ENCODE measurements at places on chromosomes 7 and 10.
A peak's percentile ranks its signal among the peaks of the same experiment; 100 is the strongest.

- H3K27ac ChIP-seq, result no peak overlapping the region
- no peak for DNase-seq
- no peak overlapping the region for H3K4me3 ChIP-seq
- H3K4me1 ChIP-seq, result no peaks in the 10 kb centered on the region
- H3K27me3 ChIP-seq, result no peaks in the 10 kb centered on the region
Measured at GRCh38 chr10:131559450-131559911, 248.0 kb upstream of the TCERG1L start.

DNA sequence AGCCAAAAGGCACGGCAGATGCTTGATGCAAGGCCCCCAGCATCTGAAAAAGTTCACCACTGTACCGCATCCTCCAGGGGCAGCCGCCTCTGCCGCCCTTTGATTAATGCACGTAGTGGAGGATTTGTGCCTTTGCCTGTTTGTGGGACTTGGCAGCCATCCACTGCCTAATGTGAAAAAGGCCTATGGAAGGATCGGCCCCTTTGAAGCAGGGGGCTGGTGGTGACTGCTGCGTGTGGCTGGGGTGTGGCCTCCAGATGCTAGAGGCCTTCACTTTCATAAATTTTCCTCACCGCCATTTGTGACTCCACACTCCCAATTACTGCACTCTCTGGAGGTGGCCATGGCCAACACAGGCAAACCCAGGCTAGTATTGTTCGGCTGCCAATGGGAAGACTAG, 226.0 kb downstream of the BMPER start:
- no peaks in the 10 kb centered on the region for H3K36me3 ChIP-seq
- no peak for DNase-seq
- H3K27me3 ChIP-seq, result no peaks in the 10 kb centered on the region

GRCh38 chr10:69352569-69353264, 64.0 kb downstream of the TACR2 start:
- peak; percentile 80 for DNase-seq
- H3K27ac ChIP-seq, result peak overlapping the region; percentile 48
- H3K4me3 ChIP-seq, result no peak overlapping the region

GRCh38 chr7:191981-192649, at the start of gene FAM20C:
FAM20C (plus strand) TSS chr7:192571; CDS start chr7:193200, 629 bp downstream.
- peak within 1 kb of the TSS; percentile 80 for H3K27ac ChIP-seq
- H3K27me3 ChIP-seq, result no peaks in the 10 kb centered on the region
- peaks cover 28% of the 10 kb centered on the region for H3K36me3 ChIP-seq
- peaks cover 25% of the 10 kb centered on the region for H3K4me1 ChIP-seq

DNA sequence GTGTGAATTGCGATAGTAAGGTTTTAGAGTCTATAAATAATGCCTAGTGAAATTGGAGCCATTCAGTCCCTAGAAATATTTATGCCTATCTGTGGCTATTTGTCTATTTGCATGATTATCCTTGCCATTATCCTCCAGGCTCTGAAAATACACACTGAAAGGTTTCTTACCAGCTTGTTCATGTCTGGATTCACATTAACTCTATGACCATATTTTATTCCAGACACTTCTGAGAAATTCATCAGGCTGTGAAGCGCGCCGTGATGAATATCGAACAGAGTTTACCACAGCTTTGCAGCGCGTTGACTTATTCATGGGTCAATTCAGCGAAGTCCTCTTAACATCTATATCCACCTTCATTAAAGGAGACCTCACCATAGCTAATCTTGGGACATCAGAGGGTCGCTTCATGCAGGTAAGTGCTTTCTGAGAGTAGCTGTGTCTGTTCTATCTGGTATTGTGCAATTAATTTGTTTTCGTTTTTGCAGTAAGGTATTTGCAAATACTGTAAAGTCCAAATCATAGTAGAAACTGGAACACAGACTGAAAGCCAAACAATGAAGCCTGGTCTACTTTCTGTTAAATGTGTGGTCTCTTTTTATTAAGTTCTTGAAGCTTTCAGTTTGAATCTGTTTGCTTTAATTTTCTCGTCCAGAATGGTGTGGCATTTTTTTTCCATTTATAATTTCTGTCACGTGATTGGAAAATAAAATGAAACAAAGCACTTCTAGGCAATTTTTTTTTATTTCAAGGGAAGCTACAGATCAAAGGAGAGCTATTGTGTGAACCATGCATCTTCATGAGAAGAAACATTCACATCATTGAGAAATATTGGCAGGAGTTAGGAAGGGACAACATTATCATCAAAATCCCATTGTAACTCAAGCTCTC, 59.7 kb downstream of the MET start:
- H3K27me3 ChIP-seq, result no peaks in the 10 kb centered on the region
- no peak overlapping the region for H3K4me3 ChIP-seq
- no peak for DNase-seq
- H3K36me3 ChIP-seq, result no peaks in the 10 kb centered on the region
- H3K27ac ChIP-seq, result no peak overlapping the region

DNA sequence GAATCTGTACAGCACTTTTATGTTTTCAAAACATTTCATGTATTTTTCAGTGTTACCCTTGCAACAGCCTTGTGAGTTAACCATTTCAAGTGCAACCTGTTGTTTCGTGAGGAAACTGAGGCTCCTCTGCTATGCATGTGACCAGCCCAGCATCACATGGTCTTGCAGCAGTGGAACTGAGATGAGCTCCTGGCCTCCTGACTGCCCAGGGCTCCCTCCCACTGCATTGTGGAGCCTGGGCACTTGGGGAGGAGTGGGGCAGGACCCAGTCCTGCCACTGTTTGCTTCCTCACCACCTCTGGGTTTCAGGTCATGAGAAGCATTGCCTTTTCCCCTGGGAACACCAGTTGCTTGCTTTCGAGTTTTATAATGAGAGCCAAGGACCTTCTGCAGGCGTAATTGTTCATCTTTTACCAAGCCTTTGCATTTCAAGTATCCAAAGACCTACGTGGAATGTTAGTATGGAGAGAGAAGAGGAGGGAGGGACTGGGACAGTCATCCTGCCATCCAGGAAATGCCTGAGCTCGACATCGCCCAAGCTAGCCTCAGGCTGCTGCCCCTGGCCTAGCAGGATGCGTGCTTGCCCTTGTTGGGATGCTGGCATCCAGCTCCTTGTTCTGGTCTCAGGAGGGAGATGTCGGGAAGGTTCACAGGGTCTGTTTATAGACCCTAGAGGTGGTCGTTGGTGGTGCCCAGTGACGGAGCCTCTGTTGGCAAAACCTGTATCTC, 32.3 kb upstream of the BHLHA15 start:
- no peak overlapping the region for H3K27ac ChIP-seq
- peaks cover 7% of the 10 kb centered on the region for H3K36me3 ChIP-seq
- no peaks in the 10 kb centered on the region for H3K4me1 ChIP-seq
- H3K27me3 ChIP-seq, result no peaks in the 10 kb centered on the region

GRCh38 chr10:36457751-36458150, 667.6 kb upstream of the ANKRD30A start:
- no peaks in the 10 kb centered on the region for H3K4me1 ChIP-seq
- no peaks in the 10 kb centered on the region for H3K27me3 ChIP-seq

GRCh38 chr7:2013381-2014311, 219.1 kb downstream of the MAD1L1 start:
- H3K4me3 ChIP-seq, result no peak overlapping the region
- no peak for DNase-seq
- H3K27ac ChIP-seq, result no peak overlapping the region
- peaks cover 12% of the 10 kb centered on the region for H3K4me1 ChIP-seq
- no peaks in the 10 kb centered on the region for H3K27me3 ChIP-seq

- H3K27me3 ChIP-seq, result no peaks in the 10 kb centered on the region
- no peak overlapping the region for H3K27ac ChIP-seq
- peaks cover 4% of the 10 kb centered on the region for H3K36me3 ChIP-seq
Measured at GRCh38 chr7:111750878-111751277, 188.6 kb upstream of the IMMP2L start.

GRCh38 chr10:29830531-29831512, 196.1 kb upstream of the SVIL start:
- peaks cover 2% of the 10 kb centered on the region for H3K27me3 ChIP-seq
- DNase-seq, result peak; percentile 6
- no peaks in the 10 kb centered on the region for H3K36me3 ChIP-seq

- H3K27me3 ChIP-seq, result no peaks in the 10 kb centered on the region
- DNase-seq, result no peak
- H3K36me3 ChIP-seq, result no peaks in the 10 kb centered on the region
- H3K27ac ChIP-seq, result no peak overlapping the region
Measured at GRCh38 chr10:45163315-45163975, 152.0 kb downstream of the OR13A1 start.

DNA sequence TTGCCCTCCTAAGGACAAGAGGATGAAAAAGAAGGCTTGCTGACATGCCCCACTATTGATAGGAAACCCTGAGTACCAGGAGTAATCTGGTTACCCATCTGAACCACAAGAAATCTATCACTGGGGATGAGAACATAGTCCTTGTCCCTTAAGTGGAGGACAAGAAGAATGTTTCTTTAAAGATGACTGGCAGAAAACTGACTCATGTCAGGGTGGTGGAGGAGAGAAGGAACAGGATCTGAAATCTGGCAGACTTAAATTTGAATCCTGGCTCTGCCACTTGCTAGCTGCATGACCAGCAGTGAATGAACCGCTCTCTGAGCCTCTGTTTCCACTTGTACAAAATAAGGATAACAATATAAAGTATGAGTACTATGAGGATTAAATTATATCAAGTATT, 38.9 kb upstream of the XPNPEP1 start:
- no peaks in the 10 kb centered on the region for H3K36me3 ChIP-seq
- H3K27ac ChIP-seq, result no peak overlapping the region
- H3K4me1 ChIP-seq, result peaks cover 23% of the 10 kb centered on the region
- H3K4me3 ChIP-seq, result no peak overlapping the region
- peak; percentile 25 for DNase-seq

DNA sequence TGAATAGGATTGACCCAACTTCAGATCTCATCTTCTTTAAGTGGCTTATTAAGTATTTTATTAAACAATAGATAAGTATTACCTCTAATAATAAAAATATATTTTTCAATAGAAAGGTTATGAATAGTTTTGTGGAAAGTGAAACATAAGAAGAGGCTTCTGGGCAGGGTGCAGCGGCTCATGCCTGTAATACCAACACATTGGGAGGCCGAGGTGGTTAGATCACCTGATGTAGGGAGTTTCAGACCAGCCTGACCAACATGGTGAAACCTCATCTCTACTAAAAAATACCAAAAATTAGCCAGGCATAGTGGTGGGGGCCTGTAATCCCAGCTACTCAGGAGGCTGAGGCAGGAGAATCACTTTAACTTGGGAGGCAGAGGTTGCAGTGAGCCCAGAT, 26.5 kb downstream of the GPR85 start:
- no peaks in the 10 kb centered on the region for H3K36me3 ChIP-seq
- H3K4me3 ChIP-seq, result no peak overlapping the region
- no peaks in the 10 kb centered on the region for H3K4me1 ChIP-seq
- H3K27me3 ChIP-seq, result no peaks in the 10 kb centered on the region

- H3K36me3 ChIP-seq, result peaks cover 10% of the 10 kb centered on the region
- H3K4me3 ChIP-seq, result no peak overlapping the region
- no peaks in the 10 kb centered on the region for H3K27me3 ChIP-seq
- DNase-seq, result no peak
- H3K27ac ChIP-seq, result no peak overlapping the region
Measured at GRCh38 chr7:20343941-20344340, 13.2 kb downstream of the ITGB8 start.

- H3K4me3 ChIP-seq, result no peak overlapping the region
- H3K36me3 ChIP-seq, result no peaks in the 10 kb centered on the region
- H3K27me3 ChIP-seq, result no peaks in the 10 kb centered on the region
Measured at GRCh38 chr10:82245157-82245556, 370.2 kb downstream of the NRG3 start.

DNA sequence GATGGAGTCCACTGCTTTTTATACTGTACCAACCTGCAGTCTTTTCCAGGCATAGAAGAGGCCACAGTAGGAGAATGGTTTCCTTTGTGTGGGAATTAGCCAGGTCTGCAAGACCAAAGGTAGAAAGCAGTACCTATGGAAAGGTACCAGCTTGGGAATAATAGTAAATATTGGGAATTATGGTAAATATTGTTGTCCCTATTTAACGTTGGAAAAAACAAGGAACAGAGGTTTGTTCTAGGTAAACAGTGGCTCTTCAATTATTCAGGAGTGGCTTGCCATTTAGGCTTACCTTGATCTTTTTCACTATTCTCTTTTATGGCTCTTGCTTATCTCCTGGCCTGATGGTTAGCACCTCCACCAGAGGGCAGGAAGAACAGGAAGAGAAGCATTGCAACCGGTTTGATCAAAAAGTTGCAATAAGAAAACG, 43.9 kb upstream of the GSAP start:
- H3K27me3 ChIP-seq, result no peaks in the 10 kb centered on the region
- no peak overlapping the region for H3K4me3 ChIP-seq
- H3K4me1 ChIP-seq, result peaks cover 2% of the 10 kb centered on the region
- no peak for DNase-seq
- no peak overlapping the region for H3K27ac ChIP-seq

DNA sequence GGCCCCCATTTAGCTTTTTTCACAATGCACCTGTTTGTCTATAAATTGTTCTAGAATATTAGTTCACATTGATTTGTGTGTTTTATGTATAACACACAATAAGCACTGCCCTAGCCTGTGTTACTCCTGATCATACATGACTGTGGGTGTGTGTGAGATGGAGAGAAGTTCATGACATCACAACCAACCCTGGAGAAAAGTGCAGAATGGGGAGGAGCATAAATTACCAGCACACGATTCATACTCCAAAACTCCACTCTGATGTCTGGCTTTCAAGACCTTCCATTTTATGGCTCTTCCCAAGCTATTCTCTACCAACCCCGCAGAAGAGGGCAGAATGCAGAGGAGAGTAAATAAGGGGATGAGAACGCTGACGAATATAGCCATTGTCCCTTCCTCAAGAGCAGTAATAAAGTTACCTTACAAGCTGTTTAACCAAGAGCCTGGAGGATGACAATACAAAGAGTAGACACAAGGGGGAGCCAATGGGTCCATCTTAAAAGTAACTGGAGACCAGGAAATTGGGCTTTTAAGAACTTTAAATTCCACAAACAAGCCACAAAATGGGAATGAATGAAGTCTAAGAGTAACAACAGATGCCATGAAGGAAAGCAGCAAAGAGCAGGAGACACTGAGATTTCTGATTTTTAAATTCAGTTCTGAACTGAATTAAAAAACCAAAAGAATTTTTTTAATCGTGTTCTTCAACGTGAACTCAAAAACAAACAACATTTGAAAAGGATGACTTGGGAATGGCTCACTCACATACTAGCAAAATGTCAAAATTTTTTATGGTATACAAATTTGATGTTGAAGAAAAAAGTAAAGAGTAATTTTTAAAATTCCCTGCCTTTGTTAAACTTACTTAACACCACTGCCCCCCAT, 159.6 kb downstream of the PARD3 start:
- no peak overlapping the region for H3K4me3 ChIP-seq
- peak; percentile 75 for DNase-seq
- H3K4me1 ChIP-seq, result peaks cover 5% of the 10 kb centered on the region
- no peak overlapping the region for H3K27ac ChIP-seq
- H3K36me3 ChIP-seq, result no peaks in the 10 kb centered on the region

- no peaks in the 10 kb centered on the region for H3K27me3 ChIP-seq
- H3K4me3 ChIP-seq, result no peak overlapping the region
- no peak overlapping the region for H3K27ac ChIP-seq
- no peaks in the 10 kb centered on the region for H3K36me3 ChIP-seq
- no peak for DNase-seq
Measured at GRCh38 chr7:38372290-38372689, 98.9 kb upstream of the TARP start.
